Naive thymus-derived CD8-positive, alpha-beta T cell (primary cell): ENCODE measurements at places on chromosomes 6 and 20. TPM values are rescaled to one million over a fixed set of nuclear protein-coding genes. Genes with fewer than 3 reads are reported as not detected.

DNA sequence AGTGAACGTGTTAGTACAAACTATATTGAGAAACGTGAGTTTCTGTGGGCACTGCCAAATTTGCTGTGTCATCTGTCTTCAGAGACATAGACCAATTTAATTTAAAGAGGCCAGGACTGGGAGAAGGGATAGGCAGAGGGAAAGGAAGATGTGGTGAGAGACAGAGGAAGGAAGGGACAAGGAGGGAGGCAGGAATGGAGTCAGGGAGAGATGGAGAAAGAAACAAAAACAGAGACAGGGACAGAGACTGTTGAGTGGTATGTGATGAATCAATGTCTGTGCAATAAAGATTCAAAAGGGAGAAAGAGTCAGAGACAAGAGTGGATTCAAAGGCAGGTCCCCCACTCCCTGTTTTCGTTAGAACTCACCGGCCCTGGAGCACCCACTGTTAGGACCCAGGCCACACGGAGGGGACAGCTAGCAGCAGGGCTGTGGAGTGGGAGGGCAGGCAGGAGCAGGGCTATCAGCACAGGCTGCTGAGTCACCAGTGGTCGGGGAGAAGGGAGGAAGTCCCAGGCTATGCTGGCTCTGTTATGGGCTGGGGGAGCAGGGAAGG, 51.6 kb upstream of the CHD6 start:
- no peak for DNase-seq

GRCh38 chr6:87729965-87730719, 28.1 kb upstream of the AKIRIN2 start:
- DNase-seq, result no peak

- no peak for DNase-seq
These were observed 101.0 kb upstream of the BEND3 start for GRCh38 chr6:107216197-107216933.

DNA sequence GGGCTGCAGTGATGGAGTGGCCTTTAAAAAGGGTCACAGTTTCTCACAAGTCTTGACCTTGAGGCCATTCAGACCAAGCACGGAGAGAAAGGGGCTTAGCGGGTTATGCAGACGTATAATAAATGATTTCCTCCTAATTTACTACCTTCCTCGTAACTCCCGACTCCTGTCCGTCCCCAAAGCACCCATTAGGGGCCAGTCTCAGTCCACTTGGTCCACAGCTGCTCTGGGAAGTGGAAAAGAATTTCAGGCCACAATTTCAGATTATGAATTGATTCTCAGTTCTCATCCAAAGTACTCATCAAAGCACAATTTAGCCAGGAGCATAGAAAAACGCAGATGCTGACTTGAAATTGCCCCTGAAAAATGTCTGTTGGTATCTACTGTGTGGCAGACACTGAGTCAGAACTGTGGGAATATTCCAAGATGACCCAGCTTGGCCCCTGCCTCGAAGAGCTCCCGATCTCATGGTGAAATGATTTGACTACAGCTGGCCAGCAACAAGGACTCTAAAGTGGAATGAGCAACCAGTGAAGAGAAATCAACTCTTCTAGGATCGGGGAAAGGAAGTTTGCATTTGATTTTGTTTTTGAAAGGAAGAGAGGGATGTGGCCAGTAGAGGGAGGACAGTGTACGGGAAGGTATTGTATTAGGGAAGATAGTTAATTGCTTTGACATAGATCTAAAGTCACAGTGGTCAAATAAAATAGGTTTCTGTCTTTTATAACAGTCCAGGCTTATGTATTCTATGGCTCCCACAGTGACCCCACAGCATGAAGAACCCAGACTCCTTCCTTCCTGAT, 15.2 kb upstream of the STK35 start:
- DNase-seq, result no peak

DNA sequence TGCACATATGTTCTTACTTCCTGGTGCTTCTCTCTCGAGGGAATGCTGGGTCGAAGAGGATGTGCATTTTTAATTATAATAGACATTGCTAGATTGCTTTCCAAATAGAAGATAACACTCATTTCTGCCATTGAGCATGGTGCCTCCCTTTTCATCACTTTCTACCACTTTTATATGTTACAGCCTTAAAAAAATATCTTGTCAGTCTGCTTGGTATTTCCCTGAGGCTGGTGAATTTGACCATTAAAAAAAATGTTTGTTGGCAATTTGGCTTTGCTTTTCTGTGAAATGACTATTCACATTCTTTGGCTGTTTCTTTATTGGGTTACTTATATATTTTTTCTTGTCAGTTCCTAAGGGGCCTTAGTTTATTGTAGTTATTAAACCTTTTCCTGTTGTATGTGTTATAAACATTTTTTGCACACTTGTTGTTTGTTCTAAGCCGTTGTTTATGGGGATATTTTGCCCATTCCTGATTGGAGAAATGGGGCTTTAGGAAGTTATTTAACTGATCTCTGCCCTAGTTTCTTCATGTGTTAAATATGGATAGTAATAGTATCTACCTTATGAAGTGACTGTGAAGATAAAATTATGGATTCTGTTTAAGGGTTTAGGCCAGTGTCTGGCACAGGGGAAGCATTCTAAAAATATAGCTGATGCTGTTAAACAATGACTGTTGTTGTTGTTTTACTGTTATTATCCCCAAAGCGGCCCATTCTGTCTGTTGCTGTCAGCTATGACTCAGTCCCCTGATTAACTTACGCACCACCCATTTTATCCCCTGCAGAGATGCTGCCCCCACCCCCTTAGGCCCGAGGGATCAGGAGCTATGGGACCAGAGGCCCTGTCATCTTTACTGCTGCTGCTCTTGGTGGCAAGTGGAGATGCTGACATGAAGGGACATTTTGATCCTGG, 3.8 kb downstream of the DDR1 start:
- DNase-seq, result no peak

- no peak for DNase-seq
These were observed 165.4 kb downstream of the TAF4 start for GRCh38 chr20:61900011-61900944.

GRCh38 chr6:135883045-135883444, 31.5 kb downstream of the PDE7B start:
- no peak for DNase-seq

- DNase-seq, result no peak
These were observed 627 bp upstream of the EIF6 start for GRCh38 chr20:35284992-35285805.

DNA sequence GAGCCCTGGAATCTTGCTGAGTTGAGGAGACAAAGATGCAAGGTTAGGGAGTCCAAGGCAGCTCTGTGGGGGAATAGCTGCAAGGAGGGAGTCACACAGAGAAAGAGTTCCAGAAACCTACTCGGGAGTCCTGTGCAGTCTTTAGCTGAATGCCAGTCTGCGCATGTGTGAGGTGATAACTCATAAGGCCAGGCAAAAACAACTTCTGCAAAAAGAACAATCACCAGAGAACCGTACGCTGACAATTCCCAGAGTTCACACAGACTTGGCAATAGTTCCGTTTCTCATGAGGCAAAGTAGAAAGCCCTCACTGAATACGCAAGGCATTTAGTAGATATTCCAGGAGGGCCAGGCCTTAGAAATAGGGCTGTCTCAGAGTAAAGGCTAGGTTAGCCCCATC, 135.2 kb upstream of the TAB2 start:
- no peak for DNase-seq

DNA sequence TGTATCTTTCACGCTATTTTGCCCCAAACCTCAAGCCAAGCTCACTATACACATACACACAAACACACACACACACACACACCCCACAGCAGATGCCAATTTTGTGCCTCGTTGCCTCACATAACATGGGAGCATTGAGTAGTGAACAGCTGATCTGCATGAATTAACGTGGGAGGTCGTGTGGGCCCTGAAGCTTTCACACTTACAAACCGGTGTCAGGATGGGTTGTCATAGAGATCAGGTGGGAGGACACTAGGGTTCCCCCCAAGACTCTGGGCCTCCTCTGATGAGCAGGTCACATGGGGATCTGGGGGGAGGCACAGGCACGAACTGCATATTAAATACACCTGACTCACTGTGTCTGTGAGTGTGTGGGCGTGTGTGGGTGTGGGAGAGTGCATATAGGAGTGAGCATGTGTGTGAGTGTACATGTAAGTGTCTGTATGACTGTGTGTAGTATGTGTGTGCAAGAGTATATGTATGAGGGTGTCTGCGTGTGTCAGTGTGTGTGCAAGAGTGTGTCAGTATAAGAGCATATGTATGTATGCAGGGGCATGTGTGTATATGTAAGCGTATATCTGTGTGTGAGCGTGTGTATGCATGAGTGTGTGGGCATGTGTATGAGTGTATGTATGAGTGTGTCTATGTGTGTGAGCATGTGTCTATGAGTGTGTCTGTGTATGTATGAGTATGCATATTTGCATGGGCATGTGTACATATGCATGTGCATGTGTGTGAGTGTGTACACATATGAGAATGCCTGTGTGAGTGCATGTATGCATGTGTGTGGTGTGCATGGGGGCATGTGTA, 370.4 kb downstream of the PREX1 start:
- DNase-seq, result no peak

DNA sequence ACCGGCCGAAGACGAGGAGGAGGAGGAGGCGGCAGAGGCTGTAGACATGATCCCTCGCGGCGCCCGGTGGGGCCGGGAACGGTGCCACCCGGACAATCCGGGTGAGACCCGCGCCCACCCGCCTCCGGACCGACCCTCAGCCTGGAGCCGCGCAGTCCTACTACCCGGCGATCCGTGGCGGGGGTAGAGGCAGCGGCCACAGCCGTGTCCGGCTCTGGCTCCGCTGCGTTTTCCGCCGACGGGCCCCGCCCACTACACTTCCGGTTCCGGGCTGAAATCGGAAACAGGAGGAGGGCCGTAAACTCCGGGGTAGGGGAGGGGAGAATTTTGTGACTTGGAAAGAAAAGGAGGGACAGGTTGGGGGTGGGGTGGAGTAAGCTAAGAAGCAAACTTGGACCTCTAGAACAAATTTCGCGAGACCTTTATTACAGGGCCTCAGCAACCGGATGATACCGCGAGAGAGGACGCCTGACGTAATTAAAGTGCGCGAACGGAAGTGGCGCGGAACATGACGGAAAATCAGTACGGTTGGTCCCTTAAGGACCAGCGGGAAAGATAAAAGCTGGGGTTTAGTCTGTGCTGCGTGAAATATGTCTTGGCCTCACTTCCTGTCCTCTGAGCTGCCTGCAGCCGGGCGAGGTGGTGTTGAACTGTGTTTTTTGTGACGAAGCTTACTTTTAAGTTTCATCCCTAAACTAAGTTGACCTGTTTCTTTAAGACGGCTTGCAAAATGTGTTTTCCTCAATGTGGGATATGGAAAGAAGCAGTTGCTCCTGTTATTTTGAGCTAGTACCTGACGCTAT, at the start of gene MAP3K7:
Gene MAP3K7 (minus strand): TSS at position 237 of the 803 bp plus-strand sequence. CDS start 189 bp downstream, at position 48.
- DNase-seq, result peak; percentile 95

POU5F1 gene
- 1.6 TPM for total RNA-seq

MAP7 gene
- 0.16 TPM for total RNA-seq

GMPR gene
- 2.6 TPM for total RNA-seq

PRL gene
- total RNA-seq, result 0.57 TPM

PLCB4 gene
- total RNA-seq, result not detected
